GM13977 (cell line): ENCODE measurements at places on chromosomes 4 and X.

DNA sequence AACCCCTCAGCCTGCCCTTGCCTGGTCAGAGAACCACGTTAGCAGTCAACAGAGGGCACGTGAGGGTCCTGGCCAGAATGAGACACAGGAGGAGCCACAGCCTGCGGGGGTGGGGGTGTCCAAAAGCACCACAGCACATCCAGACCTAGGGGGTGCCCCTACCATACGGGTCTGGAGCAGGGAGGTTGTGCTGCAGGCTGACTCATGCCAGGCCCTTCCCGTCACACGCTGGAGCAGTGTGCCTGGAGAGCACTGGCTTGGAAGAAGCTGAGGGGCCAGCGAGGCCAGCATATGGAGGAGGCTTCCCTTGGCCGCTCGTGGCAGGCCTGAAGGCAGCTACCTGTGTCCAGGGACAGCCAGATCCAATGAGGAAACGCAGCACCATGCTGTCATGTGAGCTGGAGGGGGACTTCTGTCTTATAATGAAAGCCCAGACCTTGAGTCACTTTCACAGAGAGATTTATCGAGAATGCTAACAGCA, 1.5 kb upstream of the IRAK1 start:
- no peak for DNase-seq

DNA sequence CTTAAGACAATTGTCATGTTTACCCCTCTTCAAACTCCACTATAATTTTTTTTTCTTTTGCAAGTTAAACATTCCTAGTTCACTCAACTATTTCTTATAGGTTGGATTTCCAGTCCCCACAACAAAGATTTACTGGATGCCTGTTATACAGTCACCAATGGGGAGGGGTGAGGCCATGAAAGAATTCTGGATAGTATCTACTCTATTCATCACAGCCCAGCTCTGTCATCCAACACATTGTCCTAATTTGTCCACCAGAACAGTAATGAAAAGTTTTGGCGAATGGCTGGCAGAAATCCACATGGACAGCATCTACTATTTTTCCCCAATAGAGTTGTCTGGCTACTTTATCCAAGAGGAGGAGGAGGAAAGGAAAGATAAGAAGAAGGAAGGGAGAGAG, 192.7 kb upstream of the S100G start:
- no peak for DNase-seq

DNA sequence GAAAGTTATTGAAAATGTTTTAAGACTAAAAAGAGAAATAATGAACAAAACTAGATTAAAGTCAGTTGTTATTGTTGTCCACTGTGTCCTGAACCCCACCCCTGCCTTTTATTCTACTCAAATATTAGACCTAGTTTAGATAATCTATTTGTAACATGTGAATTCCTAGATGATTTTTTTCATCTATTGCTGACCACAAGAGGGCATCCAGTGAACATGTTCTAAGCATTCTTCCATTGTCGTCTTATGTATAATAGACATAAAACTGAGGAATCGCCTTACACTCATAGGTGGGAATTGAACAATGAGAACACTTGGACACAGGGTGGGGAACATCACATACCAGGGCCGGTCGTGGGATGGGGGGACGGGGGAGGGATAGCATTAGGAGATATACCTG, 36.4 kb upstream of the HPRT1 start:
- no peak for DNase-seq

- DNase-seq = no peak
Observed at GRCh38 chrX:134870419-134870818, 120.4 kb upstream of the SMIM10 start.

GRCh38 chr4:3107691-3108121, 33.2 kb downstream of the HTT start:
- DNase-seq = no peak
